GM18507 (cell line): ENCODE measurements at places on chromosomes 7 and 10.

DNA sequence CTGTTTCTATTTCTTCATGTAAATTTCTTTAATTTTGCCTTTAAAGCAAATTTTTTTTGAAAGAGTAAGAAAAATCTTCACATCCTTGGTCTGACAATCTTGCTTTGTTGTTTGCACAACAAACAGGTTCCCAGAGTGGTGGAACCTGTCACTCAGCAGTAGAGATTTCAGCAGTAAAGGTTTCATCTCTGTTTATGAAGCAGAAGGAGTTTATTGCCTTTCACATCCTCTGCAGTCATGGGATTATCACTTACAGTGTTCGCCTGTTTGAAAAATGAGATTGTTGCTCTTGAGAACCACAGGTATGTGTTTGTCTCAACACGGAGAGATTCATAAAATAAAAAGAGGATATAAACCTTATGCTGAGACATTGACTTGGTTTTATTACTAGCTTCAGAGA is 342.6 kb downstream of the IPMK start:
- DNase-seq = no peak

GRCh38 chr10:29057822-29058331 is 231.0 kb upstream of the LYZL1 start:
- DNase-seq = no peak

DNA sequence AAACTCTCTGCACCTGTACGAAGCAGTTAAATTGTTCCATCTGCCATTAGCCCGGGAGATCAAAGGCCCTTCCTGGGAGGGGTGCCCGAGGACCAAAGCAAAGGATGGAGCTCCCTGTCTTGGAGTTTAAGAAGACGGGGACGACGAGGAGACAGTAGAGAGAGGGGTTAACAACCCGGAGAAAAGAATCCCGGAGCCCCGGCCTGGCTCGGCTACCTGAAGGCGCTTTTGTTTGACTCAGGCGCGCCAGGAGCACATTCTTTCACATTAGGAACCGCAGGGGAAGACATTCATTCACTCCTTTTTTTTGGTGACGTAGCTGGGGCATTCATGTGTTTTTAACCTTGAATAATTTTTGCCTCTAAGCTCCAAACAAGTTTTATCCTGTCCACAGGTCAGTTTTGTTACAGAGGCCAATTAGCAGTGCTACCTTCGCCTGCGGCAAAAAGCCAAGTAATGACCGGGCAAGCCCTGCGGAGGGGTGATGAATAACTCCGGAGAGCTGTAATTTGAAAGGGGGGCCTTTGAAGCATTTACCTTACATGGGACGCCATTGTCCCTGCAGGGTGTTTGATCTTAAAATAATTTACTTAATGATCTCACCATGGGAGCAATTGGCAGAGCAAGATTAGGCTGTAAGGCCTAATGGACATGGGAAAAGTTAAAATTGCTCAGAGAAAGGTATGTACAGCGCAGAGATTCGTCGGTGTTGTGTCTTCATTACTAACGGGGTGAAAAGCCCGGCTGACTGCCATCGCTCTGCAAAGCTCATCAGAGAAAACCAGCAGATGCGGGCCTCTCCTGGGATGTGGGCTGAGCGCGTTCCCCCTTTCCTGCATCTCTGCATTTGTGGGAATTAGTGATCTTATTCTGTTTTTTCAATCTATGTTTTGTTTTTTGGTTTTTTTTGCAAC is 258.0 kb upstream of the SP4 start:
- DNase-seq = no peak

GRCh38 chr10:71344993-71345480 is 26.0 kb downstream of the SLC29A3 start:
- no peak for DNase-seq

GRCh38 chr7:87599336-87599735 is 1.3 kb downstream of the ABCB1 start:
- peak; percentile 38 for DNase-seq

- no peak for DNase-seq
Measured at GRCh38 chr7:140435252-140435895, 31.5 kb downstream of the RAB19 start.

DNA sequence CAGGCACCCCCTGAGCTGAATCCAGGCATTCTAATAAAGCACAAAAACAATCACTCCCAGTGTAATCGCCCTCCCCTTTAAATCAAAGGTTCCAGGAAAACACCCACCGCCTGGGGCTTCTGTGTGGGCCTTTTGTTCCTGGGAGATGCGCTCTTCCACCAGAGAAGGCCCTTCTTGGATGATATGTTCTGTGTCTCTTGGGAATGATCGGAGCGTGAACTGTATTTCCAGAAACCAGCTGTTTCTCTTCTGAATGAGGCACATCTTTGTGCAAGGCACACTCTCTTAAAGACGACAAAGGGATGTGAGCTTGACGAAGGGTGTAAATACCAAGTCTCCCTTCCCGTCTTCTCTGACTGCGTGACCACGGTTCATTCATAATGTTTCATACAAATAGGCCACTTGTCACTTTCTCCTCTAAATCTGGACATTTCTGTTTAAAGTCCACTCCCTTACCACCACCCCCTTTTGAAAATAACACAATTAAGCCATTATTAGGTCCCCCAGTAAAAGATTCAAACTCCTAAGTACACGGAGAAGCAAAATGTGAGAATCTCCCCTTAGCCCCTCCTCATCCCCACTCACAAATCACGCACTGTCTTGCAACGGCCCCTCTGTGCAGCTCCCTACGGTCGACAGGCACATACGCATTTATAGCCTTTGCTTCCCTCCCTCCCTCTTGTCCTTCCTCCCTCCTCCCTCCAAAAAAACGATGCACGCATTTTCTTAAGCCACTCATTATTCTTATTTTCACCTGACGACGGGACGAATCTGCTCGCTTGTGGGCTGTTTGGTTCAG is 45.6 kb upstream of the ENO4 start:
- DNase-seq = no peak

GRCh38 chr7:24834128-24834798 is 77.0 kb upstream of the GSDME start:
- no peak for DNase-seq

GRCh38 chr10:19889256-19889655 is 73.0 kb downstream of the PLXDC2 start:
- DNase-seq = no peak

GRCh38 chr7:1714583-1715330 is 44.7 kb downstream of the ELFN1 start:
- no peak for DNase-seq

GRCh38 chr10:30675791-30676718 is 46.5 kb upstream of the LYZL2 start:
- no peak for DNase-seq

GRCh38 chr7:139943401-139943800 is 114.3 kb downstream of the TBXAS1 start:
- DNase-seq = no peak

DNA sequence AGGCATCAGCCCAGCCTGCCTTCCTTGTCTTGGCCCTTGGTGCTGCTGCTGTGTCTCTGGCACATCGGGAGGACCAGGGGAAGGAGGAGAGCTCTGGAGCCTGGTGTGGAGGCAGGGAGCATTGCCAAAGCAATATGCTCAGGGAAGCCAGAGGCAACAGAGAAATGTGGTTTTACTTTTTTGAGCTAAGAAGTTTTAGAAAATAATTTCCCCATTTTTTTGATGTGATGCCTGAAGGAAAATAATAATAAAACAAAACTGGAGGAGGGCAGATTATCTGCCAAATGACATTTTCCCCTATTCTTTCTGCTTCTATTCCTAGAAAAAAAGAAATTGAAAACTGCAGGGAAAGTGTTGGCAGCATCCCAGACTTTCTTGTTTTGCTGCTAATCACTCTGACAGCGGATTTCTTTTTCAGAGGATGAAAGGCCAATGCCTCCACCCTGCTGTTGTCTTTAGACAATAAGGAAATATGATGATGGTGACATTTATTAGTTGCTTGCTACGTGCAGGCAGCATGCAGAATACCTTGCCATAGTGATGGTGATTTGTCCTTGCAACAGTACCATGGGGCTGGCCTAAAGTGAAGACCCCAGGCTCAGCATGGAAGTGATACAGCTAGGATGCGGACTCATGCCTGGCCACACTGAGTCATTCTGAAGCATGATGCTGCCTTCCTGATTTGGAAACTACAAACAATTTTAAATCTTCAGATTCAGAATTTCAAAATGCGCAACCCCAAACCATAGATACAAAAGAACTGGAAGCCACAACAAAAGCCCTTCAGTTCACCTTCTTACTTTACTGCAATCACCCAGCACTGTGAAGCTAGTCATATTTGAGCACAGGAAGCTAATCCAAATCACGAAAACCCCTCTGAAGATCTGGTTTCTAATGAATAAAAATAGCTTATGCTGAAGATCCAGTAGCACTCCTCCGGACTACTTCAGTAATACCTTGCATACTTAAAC is 260.2 kb upstream of the TMEM72 start:
- no peak for DNase-seq

DNA sequence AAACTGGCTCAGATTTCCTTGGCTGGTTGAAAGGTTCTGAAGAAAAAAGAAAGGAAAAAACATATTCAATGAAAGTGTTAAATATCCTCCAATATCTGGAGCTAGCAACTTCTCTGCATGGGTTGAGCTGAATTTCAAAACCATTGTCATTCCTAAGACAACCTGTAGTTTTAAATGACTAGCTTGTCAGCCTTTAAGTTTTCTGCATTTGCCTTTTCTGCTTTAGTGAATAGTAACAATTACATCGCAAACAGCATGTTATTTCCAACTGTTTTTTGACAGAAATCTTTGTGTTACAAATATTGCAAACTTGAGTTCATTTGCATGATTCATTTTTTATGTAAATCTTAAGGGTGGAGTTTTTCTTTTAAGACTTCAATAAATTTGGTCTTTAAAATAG is 852.3 kb upstream of the CELF2 start:
- DNase-seq = no peak

GRCh38 chr10:87927091-87927490 is 63.7 kb downstream of the PTEN start:
- no peak for DNase-seq

DNA sequence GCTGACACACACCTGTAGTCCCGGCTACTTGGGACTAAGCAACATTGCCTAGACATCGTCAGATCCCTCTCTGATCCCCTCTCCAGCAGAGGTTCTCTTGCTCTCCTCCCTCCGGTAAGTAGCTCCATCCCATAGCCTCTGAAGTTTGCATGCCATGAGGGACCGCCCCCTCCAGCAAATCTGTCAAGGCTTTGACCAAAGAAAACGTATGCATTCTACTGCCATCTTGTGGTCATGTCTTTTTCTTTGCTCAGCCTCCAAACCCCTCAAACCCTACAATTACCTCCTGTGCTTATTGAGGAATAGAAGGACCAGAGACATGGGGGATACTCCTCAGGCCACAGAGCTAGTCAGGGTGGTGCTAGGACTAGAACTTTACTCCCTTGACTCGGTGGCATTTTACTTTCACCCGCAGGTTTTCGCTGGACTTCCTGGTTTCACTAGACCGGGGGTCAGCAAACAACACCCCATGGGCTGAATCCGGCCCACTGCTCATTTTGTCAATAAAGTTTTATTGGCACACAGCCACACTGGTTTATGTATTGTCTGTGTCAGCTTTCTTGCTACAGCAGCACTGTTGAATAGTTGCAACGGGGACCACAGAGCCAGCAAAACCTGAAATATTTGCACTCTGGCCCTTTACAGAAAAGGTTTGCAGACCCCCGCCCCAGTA is 202.6 kb upstream of the FOXK1 start:
- peak; percentile 5 for DNase-seq

GRCh38 chr7:4663239-4664018 is 18.7 kb upstream of the FOXK1 start:
- no peak for DNase-seq

DNA sequence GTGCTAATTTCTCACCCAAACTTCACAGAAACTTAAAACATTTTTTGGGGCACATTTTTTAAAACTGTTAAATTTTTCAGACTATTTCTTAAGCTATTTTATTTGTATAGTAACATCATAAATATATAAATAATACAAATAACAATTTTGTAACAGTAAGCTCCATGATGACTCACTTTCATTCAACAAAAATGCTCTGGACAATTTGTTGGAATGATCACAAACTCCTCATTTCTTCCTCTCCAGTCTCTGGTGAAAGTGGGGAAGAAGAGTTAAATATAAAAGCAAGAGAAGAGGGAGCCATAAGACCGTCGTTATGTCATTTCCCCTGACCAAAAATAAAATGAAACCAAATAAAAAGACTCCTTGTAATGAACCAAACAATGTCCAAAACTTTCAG is 162.4 kb downstream of the AGMO start:
- no peak for DNase-seq

- no peak for DNase-seq
Measured at GRCh38 chr10:132885451-132886210, 56.7 kb downstream of the CFAP46 start.

DNA sequence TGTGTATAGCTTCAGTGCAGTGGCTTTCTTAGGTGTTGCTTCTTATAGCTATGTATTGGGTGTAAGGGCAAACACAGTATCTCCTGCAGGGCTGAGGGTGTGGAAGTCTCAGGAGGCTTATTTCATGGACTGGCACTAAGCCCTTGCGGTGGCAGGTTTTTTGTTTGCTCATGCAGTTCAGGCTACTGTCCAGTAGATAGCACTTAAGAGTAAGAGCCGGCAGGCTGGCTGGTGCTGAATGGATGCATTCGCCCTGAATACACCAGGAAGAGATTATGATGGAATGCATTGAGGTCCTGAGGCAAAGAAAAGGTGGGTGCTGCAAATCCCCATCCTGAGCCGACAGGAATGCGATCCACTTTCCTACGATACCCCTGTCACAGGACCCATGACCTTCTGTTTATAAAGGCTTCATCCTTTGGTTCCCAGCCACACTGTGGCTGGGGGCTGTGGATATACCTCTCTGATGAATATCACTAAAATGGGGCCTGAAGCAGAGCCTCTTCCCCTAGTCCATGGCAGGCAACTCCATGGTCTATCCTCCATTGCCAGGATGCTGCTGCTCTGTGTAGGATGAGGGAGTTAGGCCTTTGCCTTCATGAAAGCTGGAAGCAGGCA is 44.9 kb downstream of the ANXA8 start:
- DNase-seq = no peak

GRCh38 chr10:60806921-60807320 is 28.6 kb downstream of the CDK1 start:
- no peak for DNase-seq

- no peak for DNase-seq
Measured at GRCh38 chr10:123463698-123464097, 202.5 kb upstream of the GPR26 start.

DNA sequence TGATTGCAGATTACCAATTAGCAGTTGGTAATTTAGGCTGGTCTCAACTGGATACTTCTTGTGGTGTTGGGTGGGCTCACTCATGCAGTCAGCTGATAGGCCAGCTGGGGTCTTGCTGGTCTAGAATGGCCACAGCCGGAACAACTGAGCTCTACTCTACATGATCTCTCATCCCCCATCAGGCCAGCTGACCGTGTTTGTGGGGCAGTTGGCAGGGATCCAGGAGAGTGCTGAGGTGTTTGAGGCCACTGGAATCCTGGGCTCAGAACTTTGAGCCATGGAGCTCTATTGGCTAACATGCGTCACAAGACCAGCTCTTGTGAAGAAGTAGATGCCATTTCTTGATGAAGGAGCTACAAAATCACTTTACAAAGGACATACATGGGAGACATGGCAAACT is 242.4 kb downstream of the GFRA1 start:
- no peak for DNase-seq

GRCh38 chr7:22723181-22723601 is 3.8 kb upstream of the IL6 start:
- DNase-seq = no peak

- DNase-seq = no peak
Measured at GRCh38 chr10:43045631-43046287, 31.1 kb upstream of the RET start.
